ENCODE measurements at places on chromosomes 3 and 15.

- no peak for DNase-seq
Measured at GRCh38 chr15:91908391-91908790, 54.9 kb downstream of the SLCO3A1 start.

DNA sequence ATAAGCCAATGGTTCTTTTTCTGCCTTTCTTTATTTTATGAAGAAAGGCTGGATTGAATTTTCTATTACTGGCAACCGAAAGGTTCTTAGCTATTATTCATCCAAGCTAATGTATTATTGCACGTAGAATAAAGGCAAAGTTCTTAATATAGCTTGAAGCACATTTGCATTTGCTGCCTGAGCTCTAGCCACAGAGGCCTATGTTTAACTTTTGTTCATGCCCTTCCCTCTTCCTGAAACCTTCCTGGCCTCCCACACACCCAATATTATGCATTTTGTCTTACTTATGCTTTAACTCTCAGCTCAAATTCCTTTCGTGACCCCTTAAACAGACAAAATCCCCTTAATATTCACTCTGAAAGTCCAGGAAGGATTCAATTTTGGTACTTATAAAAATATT, 71.0 kb upstream of the ZNF280D start:
- no peak for DNase-seq

GRCh38 chr3:76554707-76555106, 485.2 kb upstream of the ROBO2 start:
- no peak for DNase-seq

DNA sequence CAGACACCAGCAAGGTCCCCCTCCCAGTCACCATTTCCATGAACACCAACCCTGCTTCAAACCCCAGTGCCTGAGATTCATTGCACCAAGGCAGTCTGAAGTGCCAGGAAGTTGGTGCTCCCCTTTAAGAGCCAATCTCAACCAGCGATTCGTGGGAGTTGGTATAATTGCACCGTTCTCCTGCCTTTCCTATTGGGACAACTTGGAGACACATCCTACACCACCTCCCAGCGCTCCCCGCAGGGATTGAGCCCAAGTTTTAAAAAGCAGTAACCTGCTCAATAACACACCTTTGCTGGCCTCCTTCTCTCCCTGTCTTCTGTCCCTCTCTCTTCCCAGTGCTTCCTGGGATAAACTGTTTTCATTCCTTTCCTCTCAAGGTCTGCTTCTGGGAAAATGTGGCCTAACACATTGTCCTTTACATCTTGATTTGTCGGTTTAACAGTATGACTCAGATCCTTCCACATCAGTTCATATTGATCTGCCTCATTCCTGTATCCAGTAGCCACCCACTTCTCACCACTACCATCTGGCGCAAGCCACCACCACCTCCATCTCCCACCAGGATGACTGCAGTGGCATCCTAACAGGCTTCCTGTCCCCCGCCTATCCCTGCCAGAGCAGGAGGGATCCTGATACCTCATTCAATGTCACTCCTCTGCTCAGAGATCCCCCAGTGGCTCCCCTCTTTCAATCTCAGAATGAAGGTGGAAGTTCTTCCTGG, 37.8 kb upstream of the HRH1 start:
- no peak for DNase-seq

DNA sequence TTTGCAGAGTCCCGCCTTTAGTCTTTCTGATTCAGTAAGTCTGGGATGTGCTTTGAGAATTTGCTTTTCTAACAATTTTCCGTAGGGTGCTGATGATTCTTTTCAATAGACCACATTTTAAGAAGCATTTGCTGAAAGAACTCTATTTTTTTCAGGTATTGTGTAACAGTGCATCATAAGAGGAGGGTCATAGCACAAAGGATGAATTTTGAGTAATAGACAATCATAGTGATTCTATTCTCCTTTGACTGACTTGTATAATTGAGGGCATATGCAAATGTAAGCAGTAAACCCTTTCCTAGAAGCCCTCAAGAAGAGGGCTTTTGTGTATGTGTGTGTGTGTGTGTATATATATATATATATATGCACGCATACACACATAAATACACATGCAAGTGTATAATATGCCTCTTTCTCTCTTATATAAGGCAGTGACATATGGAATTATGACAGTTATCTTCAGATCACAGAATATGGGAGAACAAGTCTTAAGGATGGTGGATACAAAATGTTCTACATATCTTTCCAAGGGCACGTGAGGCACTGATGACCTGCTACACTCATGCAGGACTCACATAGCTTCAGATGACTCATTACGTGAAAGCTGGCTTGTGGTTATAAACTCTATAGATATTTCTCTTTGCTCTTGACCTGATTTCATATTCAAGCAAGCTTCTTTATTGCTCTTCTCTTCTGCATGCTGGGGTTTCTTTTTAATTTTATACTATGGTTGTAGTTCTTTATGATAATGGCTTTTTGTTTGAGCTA, 6.5 kb upstream of the PLSCR1 start:
- no peak for DNase-seq

- peak; percentile 48 for DNase-seq
Measured at GRCh38 chr3:119145500-119146167, at the start of gene TEX55. Gene TEX55 (plus strand): TSS chr3:119146165. CDS start chr3:119146190, 25 bp downstream.

GRCh38 chr3:23830869-23831484, 25.2 kb downstream of the UBE2E1 start:
- no peak for DNase-seq

Measured in NCI-H2107 (cell line).